ENCODE measurements at places on chromosomes 2 and 18.

- no peak for DNase-seq
Measured at GRCh38 chr2:186302263-186302662, 183.8 kb upstream of the ZC3H15 start.

DNA sequence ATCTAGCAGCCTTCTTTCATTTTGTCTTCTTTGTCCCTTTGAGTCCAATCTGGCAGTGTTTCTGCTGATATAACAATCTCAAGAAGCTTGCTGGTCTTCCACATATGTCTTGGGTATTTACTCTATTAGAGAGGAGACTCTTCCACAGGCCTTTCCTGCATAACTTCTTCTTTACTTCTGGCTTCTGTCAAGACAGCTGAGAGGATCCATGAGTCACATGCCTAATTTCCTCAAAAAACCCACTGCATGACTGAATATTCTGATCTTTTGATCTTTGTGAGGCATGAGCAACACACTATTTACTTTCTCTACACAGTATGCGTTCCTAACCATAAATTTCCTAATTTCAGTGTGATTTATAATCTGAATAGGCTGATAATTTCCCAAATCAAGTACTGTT lies 5.1 kb upstream of the DCC start:
- DNase-seq: no peak

DNA sequence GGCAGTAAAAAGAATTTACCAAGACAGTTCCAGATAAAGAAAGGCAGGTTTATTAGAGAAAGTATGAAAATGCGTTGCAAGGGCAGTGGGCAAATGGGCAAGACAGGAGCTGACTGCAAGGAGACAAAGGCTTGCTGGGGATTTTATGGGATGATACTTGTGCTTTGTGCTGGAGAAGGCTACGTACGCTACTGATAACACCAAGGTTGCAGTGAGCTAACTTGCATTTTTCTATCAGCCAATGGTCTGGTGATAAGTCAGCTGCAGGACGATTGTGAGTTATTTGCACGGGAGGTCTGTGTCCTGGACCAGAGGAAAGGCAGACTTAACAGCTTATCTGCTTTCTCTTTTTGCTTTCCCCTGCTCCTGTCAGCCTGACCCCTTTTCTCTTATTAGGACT lies 116.5 kb downstream of the PMS1 start:
- DNase-seq: no peak

DNA sequence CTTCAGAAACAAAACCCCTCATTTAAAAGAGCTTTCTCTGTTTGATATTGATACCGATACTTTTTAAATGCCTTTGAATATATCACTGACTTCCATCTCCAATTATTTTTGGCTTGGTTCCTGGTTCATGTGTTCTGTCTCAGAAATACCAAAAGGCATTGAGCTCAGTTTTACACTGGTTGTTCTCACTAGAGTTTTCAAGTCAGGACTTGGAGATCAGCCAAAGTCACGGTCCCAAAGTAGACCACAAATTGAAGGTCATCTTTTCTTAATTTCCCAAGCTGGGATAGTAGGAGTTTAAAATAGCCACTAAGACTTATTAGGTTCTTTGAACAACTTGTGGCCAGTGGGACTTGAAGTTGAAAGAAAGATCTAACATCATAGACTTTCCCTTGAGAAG lies 24.2 kb downstream of the DHRS9 start:
- DNase-seq: no peak

DNA sequence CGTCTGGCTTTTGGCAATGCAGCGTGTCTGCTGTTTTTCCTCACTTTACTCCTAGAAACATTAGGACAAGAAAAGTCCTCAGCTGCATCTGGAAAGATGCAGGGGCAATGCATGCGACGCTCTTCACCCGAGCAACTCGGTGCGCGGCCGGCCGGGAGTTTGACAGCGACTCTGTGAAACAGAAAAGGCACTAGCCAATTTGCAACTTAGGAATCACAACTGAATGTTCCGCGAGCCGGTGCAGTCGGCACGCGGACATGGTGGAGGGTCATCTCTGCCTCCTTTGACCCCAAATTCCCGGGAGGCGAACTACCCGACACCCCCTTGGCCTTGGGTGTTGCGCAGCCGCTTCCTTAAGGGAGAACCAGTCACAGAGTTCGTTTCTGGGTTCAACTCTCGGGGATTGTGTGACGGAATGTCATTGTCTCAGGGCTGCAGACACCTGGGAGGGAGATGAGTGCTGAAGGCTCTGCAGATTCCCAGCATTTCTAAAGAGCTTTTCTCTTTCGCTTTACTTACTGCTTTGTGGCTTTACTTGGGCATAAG lies 9.8 kb downstream of the NR4A2 start:
- no peak for DNase-seq

GRCh38 chr18:69808399-69808798 lies 139.3 kb downstream of the CD226 start:
- DNase-seq: no peak

- DNase-seq: no peak
Measured at GRCh38 chr2:26735883-26736588, 28.0 kb upstream of the SLC35F6 start.

DNA sequence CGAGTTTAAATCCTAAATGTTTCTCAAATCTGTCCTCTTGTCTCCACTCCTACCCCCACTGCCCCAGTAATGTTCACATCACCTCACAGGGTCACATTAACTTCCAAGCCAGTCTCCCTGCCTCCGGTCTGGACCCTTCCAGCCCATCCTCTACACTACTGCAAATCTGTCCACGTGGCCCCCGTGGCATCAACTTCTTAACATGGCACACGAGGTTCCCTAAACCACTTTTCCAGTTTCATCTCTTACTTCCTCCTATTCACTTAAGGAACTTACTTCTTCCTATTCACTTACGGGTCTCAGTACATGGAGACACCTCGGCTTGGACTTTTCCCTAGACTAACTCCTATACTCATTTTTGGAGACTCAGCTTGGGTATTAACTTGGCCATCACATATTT lies 27.0 kb downstream of the MRPL33 start:
- no peak for DNase-seq

- no peak for DNase-seq
Measured at GRCh38 chr2:119739580-119740255, 20.0 kb upstream of the PTPN4 start.

- no peak for DNase-seq
Measured at GRCh38 chr2:55460562-55460961, 40.9 kb upstream of the CCDC88A start.

DNA sequence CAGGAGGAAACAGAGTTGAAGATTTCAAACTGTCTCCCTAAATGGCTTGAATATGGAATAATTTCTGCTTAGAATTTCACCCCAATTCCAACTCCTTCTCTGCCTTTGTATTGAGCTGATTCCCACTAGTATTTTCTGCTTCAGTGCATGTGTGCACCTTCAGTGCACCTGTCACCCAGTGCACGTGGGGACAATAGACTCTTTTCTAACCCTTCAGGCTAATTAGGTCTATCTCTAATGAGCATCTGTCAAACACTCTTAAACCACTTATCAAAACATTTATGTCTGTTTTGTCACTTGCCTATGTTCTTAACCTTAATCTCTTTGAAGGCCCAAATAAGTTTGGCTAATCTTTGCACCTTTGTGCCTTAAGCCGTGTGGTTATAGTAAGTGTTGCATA lies 232.0 kb upstream of the NETO1 start:
- no peak for DNase-seq

DNA sequence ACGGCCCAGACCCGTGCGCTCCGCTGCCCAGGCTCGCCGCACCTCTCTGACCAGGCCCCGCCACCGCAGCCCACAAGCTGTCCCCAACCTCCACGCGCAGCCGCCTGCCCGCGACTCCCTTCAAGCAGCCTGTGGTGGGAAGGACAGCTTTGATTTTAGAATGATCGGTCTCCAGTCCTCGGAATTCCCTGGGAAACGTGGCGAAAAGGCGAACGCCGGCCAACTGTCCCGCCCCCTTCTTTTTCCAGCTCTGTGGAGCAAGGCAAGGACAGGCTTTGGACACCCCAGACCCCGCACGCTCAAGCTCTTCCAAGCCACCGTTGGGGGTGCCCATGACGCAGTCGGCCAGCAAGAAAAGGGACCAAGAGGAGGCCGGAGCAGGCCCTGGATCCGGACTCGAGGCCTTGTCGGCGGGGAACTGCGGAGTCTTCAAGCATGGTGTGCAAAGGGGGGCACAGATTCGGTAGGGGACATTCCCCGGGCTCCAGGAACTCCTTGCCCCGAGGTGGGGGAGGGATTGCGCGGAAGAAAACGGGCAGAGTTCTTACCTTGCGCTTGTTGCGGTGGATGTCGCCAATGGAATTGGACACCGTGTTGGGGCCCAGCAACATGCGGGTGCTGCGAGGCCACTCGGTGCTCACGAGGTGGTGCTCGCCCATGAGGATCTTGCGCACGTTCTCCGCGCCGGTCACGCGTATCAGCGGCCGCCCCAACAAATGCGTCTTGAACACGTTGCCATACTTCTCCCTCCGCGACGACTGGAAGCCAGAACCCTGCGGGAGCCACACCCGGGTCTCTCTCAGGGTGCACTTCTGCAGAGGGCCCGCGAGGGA lies 4.0 kb downstream of the CYP26B1 start:
- no peak for DNase-seq

- DNase-seq: no peak
Measured at GRCh38 chr2:134917888-134918525, 615 bp upstream of the CCNT2 start.

- peak; percentile 23 for DNase-seq
Measured at GRCh38 chr2:80255918-80256781, 48.4 kb downstream of the LRRTM1 start.

GRCh38 chr18:10927286-10927992 lies 221.9 kb downstream of the PIEZO2 start:
- peak; percentile 59 for DNase-seq

DNA sequence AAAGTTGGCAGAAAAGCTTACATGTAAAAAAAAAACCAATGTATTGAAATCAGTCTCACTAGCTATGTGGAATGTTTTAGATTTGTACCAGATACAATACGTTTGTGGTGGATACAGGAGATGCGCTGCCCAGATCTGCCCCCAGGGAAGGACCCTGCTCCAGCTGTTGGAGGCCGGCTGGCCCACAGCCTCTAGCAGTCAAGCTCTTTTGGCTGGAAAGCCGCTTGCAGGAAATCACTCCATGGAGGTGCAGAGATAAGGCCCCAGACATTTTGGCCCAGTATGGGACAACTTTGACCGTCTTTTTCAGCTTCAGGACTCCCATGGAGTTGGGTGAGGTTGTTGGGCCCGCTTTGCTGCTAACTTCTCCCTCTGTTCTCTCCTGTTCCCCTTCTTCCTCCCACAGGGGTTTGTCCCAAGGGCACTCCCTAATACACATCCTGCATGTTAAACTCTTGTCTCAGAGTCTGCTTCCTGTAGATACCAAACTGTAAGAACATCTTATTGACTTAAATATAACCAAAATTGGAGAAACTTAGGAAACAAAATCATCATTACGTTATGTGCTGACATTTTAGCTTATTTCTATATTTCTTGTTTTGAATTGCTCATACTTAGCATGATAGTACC lies 1.7 kb upstream of the QPCT start:
- DNase-seq: no peak

- no peak for DNase-seq
Measured at GRCh38 chr2:239231231-239232194, 169.3 kb downstream of the HDAC4 start.

- DNase-seq: no peak
Measured at GRCh38 chr18:13427354-13427753, 208.8 kb downstream of the LDLRAD4 start.

GRCh38 chr2:59032499-59032898 lies 791.4 kb upstream of the FANCL start:
- DNase-seq: no peak

DNA sequence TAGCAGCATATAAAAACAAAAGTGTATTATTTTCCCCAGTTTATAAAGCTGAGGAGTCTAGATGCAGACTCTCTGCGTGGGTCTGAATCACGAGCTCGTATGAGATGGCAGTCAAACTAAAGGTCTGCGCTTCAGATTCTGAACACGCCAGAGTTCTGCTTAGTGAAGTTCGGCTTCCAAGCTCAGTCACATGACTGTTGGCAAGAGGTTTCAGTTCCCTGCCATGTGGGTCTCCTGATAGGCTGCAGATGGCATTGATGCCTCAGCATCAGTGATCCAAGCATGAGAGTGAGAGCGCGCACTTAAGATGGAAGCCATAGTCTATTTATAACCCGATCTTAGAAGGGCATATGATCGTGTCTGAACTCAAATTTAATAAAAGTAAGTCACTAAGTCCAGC lies 242.8 kb upstream of the DOK6 start:
- DNase-seq: no peak

DNA sequence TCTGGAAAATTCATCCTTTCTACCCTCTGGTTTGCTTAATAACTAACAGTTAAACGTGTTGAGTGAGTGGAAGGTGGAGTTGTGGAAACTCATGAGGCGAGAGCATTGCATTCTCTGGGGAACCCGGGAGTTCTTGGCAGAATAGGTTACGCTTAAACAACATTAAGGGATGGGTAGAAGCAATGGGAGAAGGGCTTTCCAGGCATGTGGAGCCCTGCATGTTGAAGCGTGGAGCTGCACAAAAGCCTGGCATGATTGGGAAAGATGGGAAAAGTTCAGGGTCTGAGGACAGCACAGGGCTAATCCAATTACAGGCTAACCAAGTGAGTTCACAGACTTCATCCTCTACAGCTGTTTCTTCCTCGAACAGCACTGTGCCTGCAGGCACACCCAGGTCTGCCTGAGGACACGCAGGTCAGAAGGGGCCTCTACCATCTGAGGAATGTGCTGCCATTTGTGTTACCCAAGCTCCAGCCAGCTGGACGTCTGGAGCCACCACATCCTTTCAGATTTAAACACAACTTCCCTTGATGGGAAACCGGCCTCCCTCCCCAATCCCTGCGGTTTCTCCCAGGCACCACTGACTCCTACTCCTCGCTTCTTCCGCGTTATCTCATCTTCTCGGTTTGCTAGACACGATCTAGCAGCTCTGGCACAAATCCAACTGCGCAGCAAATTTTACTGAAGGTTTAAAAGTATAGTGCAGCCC lies 164.2 kb downstream of the ANTXR1 start:
- DNase-seq: peak; percentile 73

DNA sequence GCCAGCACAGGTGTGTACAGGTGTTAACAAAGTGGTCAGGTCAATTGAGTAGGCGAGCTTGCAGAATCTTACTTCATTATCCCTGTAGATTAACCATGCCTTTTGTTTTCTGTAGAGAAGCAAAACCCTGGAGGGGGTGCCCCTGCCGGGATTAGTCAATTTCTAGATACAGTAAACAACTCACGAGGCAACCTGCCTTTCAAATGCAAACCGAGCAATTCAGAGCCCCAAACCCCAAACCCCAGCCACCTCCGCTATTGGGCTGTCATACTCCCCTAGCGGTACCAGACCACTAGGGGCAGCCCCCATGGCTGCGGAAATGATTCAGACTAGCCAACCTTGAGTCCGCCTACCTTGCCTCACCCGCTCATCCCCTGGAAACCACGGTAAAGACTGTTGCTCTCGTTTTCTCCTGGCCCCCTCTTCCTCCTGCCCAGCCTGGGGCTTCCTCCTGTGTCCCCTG lies 61.4 kb upstream of the KIF5C start:
- DNase-seq: no peak

- no peak for DNase-seq
Measured at GRCh38 chr2:174336501-174337336, 2.0 kb downstream of the SP9 start.

- DNase-seq: no peak
Measured at GRCh38 chr2:67135208-67135607, 261.9 kb upstream of the ETAA1 start.

- DNase-seq: no peak
Measured at GRCh38 chr18:29693334-29693733, 1349.2 kb downstream of the DSC3 start.
